ENCODE measurements at places on chromosomes 3 and 15.

GRCh38 chr3:109772520-109772919 is 435.2 kb upstream of the DPPA4 start:
- DNase-seq: no peak

- DNase-seq: no peak
These were observed 18.0 kb downstream of the NRG4 start for GRCh38 chr15:75994220-75994619.

GRCh38 chr15:59180945-59181600 is 25.6 kb upstream of the LDHAL6B start:
- DNase-seq: no peak

GRCh38 chr3:66597308-66597863 is 96.6 kb upstream of the LRIG1 start:
- no peak for DNase-seq

GRCh38 chr3:186509423-186509822 is 34.8 kb downstream of the CRYGS start:
- DNase-seq: no peak

GRCh38 chr3:132378-132777 is 64.2 kb upstream of the CHL1 start:
- DNase-seq: no peak

DNA sequence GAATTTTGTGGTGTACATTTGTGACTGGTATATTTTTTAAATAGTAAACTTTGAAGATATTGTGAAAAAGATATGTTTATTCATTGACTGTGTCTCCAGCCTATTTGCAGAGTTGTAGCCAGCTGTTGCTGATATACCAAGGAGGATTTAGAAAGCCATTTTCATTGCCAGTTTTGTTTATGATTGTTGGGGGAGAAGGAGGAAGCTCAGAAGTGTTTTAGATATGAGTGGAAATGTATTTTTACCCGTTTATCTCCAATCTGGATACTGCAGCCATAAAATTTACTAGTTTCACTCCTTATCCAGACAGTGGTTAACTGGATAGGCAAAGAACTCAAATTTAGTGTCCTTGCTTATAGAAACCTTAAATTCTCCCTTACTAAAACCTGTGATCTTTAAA is 18.8 kb downstream of the ATP11B start:
- DNase-seq: no peak

- DNase-seq: no peak
These were observed 49.2 kb downstream of the TM4SF4 start for GRCh38 chr3:149523512-149524299.

DNA sequence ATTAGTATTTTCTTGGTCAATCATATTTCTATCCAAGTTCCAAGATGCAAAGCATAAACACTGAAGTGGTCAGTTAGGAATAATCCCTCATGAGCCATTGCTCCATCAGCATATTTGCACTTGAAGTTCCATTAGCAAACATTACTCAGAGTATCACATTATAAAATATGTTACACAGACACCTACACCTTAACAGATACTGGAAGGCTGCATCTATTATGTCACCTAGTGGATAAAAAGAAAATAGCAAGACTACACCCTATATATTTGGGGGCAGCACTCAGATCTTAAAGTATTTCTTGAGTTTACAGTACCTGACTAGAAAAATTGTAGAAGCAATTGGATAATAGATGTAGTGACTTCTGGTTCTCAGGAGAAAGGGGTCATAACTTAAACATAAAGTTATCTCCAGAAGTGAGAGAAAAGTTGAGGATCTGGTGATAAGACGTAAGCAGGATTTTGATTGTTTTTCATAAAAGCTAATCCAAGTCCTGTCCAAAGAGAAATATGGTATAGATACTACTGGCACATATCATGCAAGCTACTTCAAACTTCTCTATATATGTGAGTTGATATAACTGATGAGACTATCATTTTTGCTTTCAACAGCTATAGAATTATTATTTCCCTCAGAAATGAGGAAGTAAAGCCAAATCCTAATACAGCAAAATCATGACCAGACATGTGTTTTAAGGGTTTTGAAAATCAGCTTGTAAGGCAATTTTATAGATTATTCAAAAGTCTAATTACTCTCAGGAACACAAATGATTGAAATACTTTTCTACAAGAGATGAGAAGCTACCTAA is 422.2 kb downstream of the GBE1 start:
- peak; percentile 10 for DNase-seq

DNA sequence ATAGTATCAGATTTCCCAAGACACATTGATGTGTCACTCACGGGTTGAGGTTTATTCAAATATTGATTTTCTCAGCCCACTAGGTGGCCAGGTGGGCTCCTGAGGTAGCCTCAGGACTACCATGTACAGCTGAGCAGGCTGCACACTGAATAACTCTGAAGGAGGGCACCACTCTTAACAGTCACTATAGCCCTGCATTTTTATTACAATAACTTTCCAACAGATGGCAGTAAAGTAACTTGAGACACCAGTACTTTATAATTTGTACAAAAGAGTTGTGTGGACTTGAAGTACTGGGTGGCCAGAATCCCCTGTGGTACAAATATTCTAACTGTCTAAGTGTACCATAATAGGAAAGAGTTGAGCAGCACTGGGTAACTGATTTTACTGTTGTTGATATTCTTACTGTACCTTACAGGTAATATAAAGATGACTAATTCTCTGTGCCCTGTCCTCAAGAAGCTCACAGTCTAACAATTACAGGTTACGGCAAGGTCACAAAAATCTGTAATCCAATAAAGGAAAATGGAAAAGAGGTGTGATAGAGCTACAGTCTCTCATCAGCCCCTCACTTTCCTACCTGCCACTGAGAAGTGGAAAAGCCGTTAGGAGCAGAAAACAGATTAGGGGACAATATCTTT is 76.0 kb downstream of the ETFA start:
- DNase-seq: peak; percentile 61

GRCh38 chr3:18446149-18446825 is 21.1 kb upstream of the SATB1 start:
- peak; percentile 45 for DNase-seq

Measured in eye (tissue), 1 donor.